ENCODE measurements at places on chromosomes 11 and 22.

DNA sequence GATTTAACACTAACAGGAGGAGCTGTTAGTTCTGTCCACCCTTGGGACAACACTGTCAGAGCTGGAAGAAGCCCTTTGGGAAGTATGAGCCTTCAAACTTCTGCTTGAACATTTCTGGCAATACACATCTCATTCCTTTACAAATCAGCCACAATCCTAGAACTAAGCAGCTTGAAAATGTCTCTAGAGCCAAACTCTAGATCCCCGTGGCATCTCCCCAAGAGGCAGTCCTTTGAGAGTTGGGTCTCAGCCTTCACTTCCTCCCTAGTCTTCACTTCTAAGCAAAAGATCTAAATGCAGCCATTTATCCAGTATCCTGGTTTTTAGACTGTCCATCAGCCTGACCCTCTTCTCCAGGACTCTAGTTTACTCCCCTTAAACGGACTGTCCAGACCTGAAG is 26.9 kb downstream of the ARFGAP2 start:
- no peak for DNase-seq

- DNase-seq = no peak
Measured at GRCh38 chr11:131888230-131888855, 517.9 kb downstream of the NTM start.

- no peak for DNase-seq
Measured at GRCh38 chr11:65851083-65851579, 6.8 kb downstream of the CFL1 start.

- no peak for DNase-seq
Measured at GRCh38 chr11:35594680-35595079, 23.6 kb upstream of the FJX1 start.

DNA sequence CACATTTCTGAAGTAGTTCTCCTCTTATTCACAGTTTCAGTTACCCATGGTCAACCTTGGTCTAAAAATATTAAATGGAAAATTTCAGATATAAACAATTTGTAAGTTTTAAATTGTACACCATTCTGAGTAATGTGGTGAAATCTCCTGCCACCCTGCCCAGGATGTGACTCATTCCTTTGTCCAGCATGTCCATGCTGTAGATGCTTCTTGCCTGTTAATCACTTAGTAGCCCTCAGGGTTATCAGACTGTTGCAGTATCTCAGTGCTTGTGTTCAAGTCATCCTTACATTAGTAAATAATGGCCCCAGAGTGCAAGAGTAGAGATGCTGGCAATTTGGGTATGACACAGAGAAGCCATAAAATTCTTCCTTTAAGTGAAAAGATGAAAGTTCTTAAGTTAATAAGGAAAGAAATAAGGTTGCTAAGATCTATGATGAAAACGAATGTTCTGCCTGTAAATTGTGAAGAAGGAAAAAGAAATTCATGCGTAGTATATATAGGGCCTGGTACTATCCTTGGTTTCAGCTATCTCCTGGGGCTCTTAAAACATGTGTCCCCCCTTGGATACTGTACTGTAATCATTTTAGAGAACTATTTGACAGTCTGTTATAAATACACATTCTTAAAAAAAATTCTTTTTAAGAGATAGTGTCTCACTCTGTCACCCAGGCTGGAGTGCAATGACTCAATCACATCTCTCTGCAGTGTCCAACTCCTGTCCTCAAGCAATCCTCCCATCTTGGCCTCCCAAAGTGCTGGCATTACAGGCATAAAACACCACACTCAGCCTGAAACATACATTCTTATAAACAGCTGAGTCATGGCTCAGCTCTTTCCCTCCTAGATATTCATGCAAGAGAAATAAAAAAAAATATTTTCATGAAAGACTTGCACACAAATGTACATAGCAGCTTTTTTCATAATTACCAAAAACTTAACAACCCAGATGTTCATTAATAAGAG is 31.3 kb downstream of the MTNR1B start:
- no peak for DNase-seq
